Vagina (tissue), 2 donors: ENCODE measurements at places on chromosomes 2 and 18. TPM values are rescaled to one million over a fixed set of nuclear protein-coding genes. Genes with fewer than 3 reads are reported as not detected.

GRCh38 chr2:233980955-233981561 lies 63.9 kb downstream of the TRPM8 start:
- no peak for DNase-seq

DNA sequence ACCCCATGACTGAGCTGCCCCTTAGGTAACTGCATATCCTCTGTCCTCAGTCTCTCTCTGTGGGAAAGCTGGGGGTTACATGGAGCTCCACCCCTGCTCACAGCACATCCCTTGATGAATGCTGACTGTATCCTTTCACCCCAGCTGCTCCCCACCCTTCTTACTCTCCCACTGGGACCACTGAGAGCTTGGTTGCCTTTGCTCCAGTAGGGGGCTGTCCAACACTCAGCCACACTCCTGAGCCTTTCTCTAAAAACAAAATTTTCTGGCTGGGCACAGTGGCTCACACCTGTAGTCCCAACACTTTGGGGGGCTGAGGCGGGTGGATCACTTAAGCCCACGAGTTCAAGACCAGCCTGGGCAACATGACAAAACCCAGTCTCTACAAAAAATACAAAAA lies 89.2 kb upstream of the MSH2 start:
- DNase-seq: no peak

- DNase-seq: no peak
These were observed 19.0 kb downstream of the PNO1 start for GRCh38 chr2:68176657-68177056.

DNA sequence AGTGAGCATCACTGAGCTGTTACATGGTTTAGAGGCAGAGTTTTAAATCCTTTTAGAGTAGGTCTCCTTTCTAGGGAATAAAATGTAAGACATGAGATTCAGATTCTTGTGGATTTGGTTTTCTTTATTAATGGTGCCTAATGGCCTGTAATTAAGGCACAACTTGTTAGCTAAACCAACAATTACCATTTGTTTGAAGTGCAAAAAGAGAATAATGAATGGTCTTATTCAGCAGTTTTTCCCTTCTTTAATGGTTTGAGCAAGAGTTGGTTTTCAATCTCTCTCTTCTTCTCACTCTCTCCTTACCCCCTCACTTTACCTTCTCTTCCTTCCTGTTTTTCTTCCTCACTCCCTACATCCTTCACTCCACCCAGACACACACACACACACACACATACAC lies 312.2 kb upstream of the TRIB2 start:
- DNase-seq: no peak

DNA sequence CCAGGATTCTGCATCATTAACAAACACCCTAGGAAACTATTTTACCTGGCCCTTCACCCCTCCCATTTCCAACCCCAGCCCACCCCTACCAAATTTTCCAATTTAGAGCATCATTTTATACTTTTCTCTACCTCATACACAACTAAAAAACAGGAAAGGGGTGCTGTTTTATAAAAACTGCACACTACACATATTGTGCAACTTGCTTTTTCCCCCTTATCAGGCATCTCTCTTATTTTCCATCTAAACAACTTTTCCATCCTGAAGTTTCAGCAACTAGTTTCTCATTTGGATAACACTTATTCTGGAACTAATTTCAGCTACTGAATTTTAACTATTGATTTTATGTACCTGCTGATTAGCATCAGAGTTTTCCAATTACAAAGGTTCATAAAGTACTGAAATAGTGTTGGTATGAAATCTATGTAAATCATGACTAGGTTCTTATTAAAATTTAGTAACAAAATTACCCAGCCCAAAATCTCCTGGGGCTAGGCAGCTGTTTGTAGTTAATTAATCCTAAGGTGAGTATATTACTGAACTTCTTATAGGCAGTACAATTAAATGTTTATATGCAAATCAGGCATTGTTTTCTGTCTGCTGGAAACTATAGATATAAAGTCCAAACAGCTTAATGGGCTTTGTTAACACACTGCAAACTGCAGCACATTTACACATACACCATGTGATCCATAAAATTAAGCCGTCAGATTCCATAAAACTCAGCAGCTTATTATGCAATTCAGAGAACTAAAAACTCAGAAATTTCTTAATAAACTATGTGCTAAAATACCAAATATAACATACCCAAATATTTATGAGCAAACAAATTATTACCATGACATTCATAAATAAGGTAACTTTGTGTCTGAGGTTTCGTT lies 7.9 kb downstream of the SF3B1 start:
- no peak for DNase-seq

DNA sequence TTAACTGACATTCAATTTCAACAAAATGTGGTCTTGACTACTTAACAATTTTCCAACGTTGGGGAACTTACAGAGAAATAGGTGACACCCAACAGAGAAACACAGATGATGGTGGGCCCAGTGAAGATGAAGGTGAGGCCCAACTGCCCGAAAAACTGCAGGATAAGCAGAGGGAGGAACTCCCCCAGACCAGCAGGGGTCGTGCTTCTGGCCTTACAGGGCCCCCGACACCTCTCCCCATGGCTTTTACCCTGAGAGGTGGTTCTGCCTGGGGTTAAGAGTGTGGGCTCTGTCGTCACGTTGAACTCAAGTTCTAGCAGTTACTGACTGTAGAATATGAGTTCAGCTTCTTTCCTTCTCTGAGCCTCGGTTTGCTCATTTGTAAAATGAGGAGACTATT lies 119.5 kb upstream of the SMIM21 start:
- DNase-seq: no peak

DNA sequence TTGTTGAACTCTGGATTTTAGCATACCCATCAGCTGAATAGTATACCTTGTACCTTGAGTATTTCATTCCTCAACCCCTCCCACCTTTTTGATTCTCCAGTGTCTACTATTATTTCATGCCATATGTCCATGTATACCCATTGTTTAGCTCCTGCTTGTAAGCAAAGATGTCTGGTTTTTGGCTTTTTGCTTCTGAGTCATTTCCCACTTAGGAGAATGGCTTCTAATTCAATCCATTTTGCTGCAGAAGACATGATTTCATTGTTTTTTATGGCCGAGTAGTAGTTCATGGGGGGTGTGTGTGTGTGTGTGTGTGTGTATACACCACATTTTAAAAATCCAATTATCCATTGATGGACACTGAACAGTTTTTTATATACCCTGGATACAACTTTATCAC lies 24.3 kb upstream of the MOCOS start:
- DNase-seq: no peak

DNA sequence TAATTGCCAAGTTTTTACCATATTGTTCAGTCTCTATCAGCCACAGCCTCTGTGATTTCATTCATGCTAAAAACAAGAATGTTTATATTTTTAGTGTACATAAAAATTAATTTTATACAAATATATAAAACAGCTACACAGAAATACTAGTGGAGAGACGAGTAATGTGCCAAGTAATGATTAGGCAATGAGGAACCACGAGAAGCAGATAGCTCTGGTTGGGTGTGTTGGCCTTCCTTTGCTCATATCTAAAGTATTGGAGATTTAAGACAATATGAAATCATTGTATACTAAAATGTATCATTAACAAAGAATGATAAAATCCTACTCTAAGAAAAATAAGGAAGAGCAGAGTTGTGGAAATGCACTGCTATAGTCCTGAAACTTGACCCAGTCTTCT lies 326.7 kb downstream of the AGAP1 start:
- DNase-seq: no peak

- DNase-seq: no peak
These were observed 364.4 kb downstream of the ZNF521 start for GRCh38 chr18:24987303-24988252.

DNA sequence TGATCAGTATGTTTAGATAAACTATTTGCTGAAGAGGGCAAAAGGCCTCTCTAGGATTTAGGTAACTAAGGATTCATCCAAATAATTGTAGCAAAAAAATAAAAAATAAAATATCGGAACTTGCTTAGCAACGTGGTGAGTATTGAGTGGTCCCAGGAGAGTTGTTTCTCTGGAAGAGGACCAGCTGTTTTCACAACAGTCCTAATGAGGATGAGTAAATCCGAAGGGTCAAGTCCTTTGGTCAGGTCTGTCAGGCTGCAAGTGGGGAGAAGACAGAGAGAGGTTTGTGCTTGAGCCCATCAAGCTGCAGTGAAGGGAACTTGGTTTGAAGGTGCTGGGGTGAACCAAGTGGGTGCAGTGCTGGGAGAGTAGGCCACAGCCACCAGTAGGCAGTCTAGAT lies 539.2 kb downstream of the SLC4A3 start:
- no peak for DNase-seq

DNA sequence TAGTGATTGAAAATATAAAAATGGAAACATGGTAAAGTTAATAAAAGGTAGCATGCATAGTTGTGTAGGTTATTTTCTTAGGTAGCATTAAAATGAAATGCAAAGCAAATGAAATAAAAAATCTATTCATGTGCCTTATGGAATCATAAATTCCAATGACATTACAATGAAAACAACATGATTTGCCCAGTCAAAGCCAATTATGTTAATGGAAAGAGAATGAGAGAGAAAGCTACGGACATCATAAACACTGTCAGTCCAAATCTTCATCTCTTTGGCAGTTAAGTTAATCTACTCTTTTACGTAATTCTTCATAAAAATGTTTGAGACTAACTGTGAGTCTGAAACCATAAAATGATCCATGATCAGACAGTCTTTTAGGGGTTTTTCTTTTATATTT lies 636.7 kb upstream of the SYT4 start:
- DNase-seq: no peak

DNA sequence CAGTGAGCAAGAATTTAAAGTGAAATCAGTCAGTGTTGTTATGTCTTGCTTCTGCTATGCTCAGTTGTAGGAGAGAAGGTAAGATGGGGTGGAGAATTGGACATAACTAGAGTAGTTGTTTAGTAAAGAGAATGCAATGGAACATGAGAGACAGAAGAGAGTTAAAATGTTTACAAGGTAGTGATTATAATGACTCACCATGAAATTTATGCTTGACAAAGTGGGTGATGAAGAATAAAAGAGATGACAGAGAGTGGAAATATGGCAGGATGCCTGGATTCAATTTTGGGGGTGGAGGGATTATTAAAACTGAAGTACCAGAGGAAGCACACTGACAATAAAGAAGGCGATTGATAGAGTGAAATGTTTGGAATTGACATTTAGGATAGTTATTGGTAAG lies 10.6 kb downstream of the SCG2 start:
- DNase-seq: no peak

DNA sequence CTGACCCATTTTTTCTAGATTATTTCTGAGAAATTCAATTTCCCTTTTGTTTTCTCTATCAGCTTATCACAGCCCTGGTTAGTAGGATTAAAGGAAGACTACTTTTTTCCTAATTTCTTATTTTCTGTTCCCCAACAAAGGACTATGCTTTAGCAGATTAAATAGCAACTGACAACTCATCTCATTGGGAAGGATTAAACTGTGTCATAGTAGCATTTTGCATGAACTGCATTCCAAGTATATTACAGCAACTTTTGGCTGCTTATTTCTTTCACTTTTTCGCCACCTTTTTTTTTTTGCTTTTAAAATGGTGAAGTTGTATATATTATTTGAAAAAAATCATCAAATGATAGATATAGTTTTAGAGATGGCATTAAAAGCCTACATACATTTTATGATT lies 570.3 kb downstream of the FBXO15 start:
- no peak for DNase-seq

- DNase-seq: no peak
These were observed 157.0 kb upstream of the NDUFV2 start for GRCh38 chr18:8945514-8945913.

- DNase-seq: no peak
These were observed 56.7 kb downstream of the ABCB11 start for GRCh38 chr2:168974428-168974827.

DNA sequence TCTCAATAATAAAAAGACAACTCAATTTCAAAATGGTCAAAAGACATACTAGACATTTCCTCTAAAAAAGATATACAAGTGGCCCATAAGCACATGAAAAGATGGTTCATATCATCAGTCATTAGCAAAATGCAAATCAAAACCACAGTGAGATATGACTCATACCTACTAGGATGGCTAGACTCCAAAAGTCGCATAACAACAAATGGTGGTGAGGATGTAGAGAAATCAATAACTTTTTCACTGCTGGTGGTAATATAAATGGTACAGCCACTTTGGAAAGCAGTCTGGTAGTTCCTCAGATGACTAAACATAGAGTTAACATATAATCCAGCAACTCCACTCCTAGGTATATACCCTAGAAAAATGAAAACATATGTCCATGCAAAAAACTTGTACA lies 242.3 kb upstream of the NOL4 start:
- no peak for DNase-seq

- DNase-seq: no peak
These were observed 305.4 kb downstream of the LPIN1 start for GRCh38 chr2:12051831-12052230.

DNA sequence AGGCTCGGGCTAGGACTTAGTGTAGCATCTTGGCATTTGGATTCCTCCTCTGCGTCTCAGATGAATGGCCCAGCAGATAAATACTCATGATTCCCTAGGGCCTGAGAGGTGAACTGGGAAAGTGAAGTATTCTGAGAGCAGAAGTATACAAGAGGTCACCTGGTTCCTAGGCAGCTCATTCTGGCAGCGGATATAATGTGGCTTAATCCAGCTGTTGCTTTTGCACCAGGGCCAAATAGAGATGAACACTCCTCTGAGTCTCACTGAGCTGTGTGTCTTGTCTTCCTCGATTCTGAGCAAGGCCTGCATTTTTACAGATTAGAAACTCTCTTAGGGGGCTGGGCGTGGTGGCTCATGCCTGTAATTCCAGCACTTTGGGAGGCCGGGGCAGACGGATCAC lies 196.1 kb downstream of the SLC4A3 start:
- no peak for DNase-seq

- no peak for DNase-seq
These were observed 63.3 kb downstream of the BOD1L2 start for GRCh38 chr18:57210107-57210715.

DNA sequence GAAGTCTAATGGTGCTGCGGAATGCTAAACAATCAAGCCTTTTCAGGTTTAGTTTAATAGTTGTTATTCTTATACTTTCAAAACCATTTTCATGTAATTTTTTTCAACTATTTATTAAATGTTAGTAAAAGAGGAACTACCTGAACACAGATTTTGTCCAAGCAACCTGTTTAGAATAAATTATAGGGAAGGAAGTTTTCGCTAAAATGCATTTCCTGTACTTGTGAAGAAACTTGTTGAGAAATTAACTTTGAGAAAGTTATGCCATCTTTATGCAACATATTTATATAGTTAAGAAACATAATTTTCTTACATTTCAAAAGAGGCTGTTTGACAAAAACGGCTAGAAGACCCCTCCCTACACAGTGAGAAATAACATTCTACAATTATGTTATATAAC lies 16.6 kb downstream of the MAP4K4 start:
- DNase-seq: no peak

The SPC25 gene
- total RNA-seq: not detected

The ALKAL2 gene
- 17.4 TPM for total RNA-seq

The MEP1B gene
- total RNA-seq: not detected

The KLHL29 gene
- total RNA-seq: 19.4 TPM

The SNRNP200 gene
- 129 TPM for total RNA-seq

The CNGA3 gene
- total RNA-seq: not detected

The POTEC gene
- not detected for total RNA-seq

The COL4A3 gene
- total RNA-seq: 1.5 TPM

The PCARE gene
- total RNA-seq: not detected

The TMEFF2 gene
- total RNA-seq: not detected

The DARS1 gene
- total RNA-seq: 63.1 TPM
